ENCODE measurements at places on chromosomes 2 and 18.

DNA sequence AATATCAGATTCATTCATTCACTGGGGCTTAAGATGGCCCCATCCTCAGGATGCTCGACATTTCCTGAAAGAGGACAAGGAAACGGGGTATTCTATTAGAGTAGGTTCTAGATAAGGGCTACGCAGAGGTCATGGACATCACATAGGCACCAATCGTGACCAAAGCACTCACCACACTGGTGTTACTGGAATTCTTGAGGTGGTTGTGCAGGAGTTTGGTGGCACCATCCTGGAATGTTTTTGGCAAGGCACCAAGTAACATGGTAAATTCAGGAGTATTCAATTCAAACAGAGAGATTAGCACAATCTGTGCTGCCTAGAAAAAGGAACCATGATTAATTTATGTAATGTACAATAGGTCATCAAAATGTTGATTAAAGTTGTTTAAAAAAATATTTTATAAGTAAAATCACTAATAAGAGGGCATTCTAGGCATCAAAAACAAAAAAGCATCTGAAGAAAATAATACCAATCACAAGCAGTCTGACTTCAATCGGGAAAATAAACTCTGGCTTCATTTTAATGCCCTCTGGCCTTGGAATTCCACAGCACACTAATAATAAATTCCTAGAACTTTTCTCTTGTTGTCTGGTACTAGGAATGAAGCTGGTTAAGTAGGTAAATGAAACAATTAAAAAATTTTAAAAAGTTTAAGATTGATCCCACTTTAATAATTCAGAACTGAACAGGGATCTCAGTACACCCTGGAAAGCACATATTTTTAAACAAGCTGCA is 102.8 kb upstream of the TFCP2L1 start:
- no peak for DNase-seq

DNA sequence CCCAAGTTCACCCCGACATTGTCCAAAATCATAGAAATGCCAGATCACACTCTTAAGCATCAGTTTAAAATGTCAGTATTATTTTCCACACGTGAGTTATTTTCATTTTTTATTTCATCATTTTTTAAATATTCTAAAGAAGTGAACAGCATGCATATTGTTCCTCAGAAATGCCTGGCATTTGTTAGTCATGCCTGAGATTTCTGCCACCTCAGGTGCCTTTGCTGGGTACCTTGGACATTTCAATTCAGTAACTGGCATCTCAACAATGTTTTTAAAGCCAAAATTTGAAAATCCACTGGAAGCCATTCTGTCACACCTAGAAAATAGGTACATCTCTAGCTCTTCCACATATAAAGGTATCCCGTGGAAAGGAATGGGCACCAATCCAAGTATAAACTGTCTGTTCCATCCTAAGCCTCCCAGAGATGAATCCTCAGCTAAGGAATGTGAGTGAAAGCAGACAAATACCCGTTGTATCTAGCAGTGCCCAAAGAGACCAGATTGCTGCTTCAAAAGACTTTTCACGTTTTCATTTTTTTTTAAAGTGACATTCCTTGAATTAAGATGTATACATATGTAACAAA is 159.8 kb downstream of the ZNF385B start:
- no peak for DNase-seq

GRCh38 chr2:1414121-1414520 is 858 bp downstream of the TPO start:
- no peak for DNase-seq

GRCh38 chr2:44715671-44716081 is 225.8 kb upstream of the SIX3 start:
- peak; percentile 15 for DNase-seq

- DNase-seq: no peak
Observed at GRCh38 chr2:24385366-24385765, 25.0 kb upstream of the ITSN2 start.

GRCh38 chr2:189522435-189523151 is 58.0 kb downstream of the SLC40A1 start:
- no peak for DNase-seq
